ENCODE measurements at places on chromosomes 3 and 15.

DNA sequence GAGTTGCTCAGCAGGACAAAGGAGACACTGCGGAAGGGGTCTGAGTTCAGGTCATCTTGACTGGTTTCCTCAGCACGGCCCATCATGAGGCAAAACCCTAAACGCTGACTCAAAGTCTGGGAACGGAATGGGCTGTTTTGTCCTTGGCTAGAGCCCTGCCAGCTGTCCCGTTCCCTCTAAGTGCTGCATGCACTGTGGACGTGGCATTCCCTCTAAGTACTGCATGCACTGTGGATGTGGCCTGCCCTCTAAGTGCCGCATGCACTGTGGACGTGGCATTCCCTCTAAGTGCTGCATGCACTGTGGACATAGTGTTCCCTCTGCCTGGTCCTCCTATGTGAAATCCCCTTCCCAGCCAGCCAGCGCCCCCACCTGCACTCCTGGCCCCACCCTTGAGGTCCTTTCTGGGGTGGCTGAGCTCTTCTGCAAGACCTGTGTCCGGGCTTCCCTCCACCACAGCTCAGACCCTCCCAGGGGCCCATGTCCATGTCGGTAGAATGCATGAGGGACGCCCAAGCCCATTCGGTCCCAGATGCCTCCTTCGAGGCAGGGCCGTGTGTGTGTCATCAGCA lies 36.7 kb downstream of the TM2D3 start:
- no peak for DNase-seq

DNA sequence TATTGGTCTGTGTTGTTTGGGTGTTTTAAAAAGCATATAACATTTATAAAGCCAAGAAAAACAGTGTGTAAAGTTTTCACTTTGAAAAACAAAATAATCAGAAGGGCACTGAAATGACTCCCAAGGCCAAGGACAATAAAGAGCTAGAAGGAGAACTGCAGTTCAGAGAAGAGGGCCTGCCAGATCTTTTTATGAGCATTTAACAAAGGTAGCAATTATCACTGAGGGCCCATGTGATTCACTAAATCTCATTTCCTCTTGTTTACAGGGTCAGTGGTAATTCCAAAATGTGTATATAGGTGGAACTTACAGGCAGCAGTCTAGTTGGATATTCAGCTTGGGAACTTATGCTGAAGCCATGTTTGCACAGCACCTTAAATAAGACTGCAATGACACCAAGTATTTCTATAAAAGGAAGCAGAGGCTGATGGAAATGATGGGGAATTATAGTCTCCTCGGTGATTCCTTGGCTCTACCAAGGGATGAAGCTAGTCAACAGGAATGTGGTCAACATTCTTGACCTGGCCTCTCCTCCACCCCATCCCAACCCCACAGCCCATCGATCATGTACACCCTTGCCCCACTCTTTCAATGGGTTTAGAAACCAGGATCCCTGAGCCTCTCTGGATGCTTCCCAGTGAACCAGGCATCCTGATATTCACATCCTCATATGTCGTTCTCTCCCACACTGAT lies 54.4 kb upstream of the THUMPD3 start:
- no peak for DNase-seq

DNA sequence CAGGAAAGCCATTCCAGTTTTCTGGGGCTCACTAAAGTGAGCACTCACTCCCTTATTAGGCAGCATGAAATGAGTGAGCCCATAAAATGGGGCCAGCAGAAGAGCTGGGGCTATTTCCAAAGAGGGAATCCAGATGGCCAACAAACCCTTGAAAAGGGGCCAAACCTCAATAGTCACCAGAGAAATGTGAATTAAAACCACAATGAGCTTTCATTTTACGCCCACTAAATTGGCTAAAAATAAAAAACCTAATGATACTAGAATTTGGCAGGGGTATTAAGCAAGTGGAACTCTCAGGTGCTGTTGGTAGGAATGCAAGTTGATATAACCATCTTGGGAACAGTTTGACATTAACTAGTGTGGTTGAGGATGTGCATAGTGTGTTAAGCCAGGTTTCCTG lies 42.1 kb upstream of the RAF1 start:
- DNase-seq, result no peak

GRCh38 chr3:109070211-109070610 lies 47.7 kb downstream of the MORC1 start:
- DNase-seq, result no peak

DNA sequence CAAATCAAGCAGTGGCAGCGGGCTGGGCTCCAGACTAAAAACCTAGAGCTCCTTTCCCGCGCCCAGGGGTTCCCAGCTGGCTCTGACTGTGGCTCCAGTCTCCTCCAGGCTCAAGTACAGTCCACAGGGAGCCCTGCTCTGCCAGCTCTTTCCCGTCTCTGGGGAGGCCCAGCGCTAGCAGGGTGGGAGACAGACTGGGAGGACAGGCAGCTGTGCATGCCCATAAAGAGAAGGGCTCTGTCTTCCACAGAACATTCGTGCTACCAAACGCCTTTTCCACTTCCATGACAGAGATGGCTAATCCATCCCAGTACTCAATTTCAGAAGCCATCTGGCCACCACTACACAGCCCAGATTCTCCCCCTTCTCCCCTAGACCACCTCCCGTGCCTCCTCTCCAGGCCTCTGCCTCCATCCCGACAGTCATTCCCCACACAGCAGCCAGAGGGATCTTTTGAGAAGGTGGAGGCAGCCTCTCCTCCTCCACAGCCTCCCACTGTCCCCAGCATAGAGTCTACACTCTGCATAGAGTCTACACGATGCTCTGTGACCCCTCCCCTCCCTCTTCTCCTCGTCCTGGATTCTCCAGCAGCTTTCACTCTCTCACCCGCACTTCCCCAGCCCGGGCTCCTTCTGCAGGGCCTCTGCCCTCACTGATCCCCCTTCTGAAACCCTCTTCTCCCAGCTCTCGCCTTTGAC lies 6.8 kb upstream of the DUSP7 start:
- DNase-seq, result no peak

- no peak for DNase-seq
Observed at GRCh38 chr3:46127503-46127902, 80.6 kb downstream of the CCR1 start.

GRCh38 chr3:160127308-160127707 lies 97.9 kb upstream of the C3orf80 start:
- no peak for DNase-seq

All from activated CD4-positive, alpha-beta T cell treated with anti-CD3 and anti-CD28 coated beads for 1 hour (primary cell).